ENCODE measurements at places on chromosomes 16 and 17.

DNA sequence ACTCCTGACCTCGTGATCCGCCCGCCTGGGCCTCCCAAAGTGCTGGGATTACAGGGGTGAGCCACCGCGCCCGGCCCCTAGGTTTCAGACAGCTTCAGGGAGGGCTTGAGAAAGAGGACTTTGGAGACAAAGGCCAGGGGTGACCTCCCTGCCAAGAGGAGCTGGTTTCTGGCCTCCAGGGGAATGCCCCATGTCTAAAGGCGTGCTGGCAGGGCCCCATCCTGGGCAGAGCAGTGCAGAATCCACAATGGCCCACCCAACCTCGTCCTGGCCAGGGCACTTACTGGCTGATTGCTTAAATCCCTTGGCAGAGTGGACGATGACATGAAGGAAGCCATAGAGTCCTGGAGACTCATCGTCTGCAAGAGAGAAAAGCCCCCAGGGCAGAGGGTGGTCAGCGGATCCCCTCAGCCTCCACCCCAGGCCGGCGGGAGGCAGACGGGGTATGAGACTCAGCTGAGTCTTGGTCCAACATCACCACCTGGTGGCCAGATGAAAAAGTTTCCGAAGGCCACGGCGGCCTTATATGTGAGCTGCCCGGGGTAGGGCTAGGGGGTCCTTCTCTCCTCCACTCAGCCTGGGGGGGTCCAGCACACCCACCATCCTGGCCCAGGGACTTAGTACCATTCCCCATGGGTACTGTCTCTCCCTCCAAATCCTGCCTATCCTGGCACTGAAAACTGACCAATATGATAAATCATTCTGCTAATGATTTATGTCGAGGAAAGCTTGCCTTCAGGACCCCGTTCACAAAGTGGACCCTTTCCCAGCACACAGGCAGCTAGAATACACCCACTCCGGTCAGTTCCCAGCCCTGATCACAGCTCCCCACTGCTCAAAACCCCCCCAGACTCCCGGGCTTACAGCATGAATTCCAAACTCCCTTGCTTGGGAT is 59.1 kb downstream of the TIMM22 start:
- H3K36me3 ChIP-seq: 0 out of 2 replicates have a peak, but pooled peaks cover under 1% of the 10 kb centered on the region
- H3K4me3 ChIP-seq: no peak overlapping the region
- no peaks in the 10 kb centered on the region for H3K4me1 ChIP-seq
- H3K27me3 ChIP-seq: no peaks in the 10 kb centered on the region
- no peak for DNase-seq

DNA sequence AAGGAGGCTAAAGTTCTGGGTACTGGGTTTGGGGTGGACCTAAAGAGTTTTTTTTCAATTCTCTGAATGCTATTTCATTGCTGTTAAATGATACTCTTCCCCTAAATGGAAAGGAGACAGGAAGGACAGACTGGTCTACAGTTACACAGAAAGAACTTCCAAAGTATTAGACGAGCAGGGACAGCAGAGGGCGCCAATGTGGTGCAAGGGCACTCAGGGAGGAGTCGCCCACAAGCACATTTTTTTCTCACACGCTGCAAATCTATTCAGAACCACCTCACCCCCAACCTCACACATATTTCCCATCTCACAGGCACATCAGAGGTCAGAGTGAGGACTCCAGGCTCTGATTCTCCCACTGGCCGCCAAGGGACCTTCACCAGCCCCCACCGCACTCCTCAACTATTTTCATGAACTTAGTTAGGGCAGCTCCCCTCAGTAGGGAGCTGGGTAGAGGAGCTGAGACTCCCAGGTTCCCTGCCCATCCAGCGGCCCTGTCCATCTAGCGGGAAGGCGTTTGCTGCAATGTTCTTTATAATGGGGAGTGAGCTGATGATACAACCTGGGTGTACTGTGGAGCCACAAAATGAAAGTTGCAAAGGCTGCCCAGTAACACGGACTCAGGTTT is 6.8 kb upstream of the CA4 start:
- DNase-seq: peak; percentile 84
- H3K4me3 ChIP-seq: no peak overlapping the region
- peaks cover 12% of the 10 kb centered on the region for H3K4me1 ChIP-seq
- no peak overlapping the region for H3K27ac ChIP-seq
- H3K27me3 ChIP-seq: peaks cover 37% of the 10 kb centered on the region

- H3K4me1 ChIP-seq: peaks cover 22% of the 10 kb centered on the region
- DNase-seq: no peak
- H3K36me3 ChIP-seq: peaks cover 9% of the 10 kb centered on the region
- no peaks in the 10 kb centered on the region for H3K27me3 ChIP-seq
- H3K4me3 ChIP-seq: no peak overlapping the region
Measured at GRCh38 chr17:81922566-81923301, 4.8 kb upstream of the SIRT7 start.

- H3K4me1 ChIP-seq: 0 out of 2 replicates have a peak, but pooled peaks cover 2% of the 10 kb centered on the region
- H3K36me3 ChIP-seq: peaks cover 2% of the 10 kb centered on the region
- H3K27ac ChIP-seq: no peak overlapping the region
Measured at GRCh38 chr17:78040440-78041385, 82.2 kb downstream of the TNRC6C start.

DNA sequence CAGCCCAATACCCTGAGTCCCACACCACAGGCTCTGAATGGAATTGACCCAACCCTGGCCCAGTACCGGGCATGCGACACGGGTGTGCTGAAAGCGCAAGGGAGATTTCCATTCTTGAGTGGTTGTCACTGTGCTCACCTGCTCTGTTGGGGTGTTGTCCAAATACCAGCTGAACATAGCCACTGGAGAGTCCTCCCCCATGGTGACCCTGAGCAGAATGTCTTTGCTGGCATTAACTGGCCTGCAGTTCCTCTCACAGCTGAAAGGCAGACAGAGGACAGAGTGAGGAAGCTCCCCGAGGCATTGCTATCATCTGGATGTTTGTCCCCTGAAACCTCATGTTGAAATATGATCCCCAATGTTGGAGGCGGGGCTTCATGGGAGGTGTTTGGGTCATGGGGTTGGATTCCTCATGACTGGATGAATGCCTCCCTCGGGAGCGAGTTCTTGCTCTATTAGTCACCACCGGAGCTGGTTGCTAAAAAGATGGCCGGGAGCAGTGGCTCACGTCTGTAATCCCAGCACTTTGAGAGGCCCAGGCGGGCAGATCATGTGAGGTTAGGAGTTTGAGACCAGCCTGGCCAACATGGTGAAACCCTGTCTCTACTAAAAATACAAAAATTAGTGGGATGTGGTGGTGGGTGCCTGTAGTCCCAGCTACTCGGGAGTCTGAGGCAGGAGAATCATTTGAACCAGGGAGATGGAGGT is 57.3 kb upstream of the BCO1 start:
- H3K27ac ChIP-seq: no peak overlapping the region
- H3K27me3 ChIP-seq: no peaks in the 10 kb centered on the region
- H3K4me1 ChIP-seq: peaks cover 6% of the 10 kb centered on the region
- H3K4me3 ChIP-seq: peak overlapping the region; percentile 4

DNA sequence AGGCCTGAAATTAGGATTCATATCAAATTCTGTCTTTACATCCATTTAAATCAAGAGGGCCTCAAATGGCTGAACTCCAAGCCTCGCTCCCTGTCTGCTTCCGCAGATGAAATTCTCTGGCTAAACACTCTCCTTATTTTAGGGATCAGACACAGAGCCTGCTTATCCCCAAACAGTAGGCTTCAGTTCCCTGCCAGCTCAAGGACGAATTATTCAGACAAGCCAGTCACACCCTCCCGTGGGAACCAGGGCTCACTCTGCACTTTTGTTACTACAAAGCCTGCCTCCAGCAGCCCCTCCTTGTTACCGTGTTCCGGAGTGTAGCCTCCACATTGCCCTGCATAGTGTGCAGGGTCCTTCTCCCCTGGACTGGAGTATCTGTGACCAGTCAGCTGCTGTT is 46.6 kb upstream of the LCMT1 start:
- no peaks in the 10 kb centered on the region for H3K27me3 ChIP-seq
- DNase-seq: no peak
- H3K36me3 ChIP-seq: no peaks in the 10 kb centered on the region
- no peak overlapping the region for H3K4me3 ChIP-seq
- H3K4me1 ChIP-seq: peaks cover 2% of the 10 kb centered on the region

DNA sequence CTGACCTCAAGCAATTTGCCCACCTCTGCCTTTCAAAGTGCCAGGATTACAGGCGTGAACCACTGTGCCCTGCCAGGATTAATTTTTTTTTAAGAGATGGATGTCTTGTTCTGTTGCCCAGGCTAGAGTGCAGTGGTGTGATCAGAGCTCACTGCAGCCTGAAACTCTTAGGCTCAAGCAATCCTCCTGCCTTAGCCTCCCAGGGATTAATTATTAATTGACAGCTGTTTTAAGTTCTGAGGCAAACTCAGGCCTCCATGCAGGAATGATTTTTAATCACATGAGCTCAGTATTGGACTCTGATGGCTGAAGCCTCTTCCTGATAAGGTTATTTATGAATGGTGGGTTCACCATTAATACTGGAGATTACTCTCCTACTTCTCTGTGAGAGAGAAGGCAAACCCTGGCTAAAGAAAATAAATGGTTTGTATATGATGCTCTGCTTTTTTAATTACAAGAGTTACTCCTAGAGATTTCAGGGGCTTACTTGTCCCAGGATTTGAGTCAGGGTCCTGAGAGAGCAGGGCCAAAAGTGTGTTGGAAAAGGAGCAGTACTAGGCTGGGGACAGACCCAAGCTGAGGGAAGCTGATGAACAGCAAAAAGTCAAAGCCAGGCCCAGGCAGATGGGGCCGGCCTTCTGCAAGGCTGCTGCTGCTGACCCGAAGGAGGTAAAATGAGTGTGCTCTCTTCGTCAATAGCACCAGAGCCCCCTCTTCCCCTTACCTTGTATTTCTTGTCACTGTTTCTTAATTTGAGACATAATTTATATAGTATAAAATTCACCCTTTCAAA is 56.9 kb upstream of the HAS3 start:
- no peaks in the 10 kb centered on the region for H3K36me3 ChIP-seq
- no peak for DNase-seq
- no peaks in the 10 kb centered on the region for H3K4me1 ChIP-seq
- no peak overlapping the region for H3K4me3 ChIP-seq
- no peak overlapping the region for H3K27ac ChIP-seq

GRCh38 chr17:58381124-58382035 is 29.4 kb upstream of the SUPT4H1 start:
- H3K27ac ChIP-seq: no peak overlapping the region
- no peak overlapping the region for H3K4me3 ChIP-seq
- no peaks in the 10 kb centered on the region for H3K36me3 ChIP-seq
- H3K4me1 ChIP-seq: peaks cover 5% of the 10 kb centered on the region
- no peak for DNase-seq

- no peaks in the 10 kb centered on the region for H3K36me3 ChIP-seq
- H3K4me1 ChIP-seq: peaks cover 12% of the 10 kb centered on the region
- peak overlapping the region; percentile 30 for H3K4me3 ChIP-seq
- no peaks in the 10 kb centered on the region for H3K27me3 ChIP-seq
- DNase-seq: no peak
Measured at GRCh38 chr17:38510421-38511149, 82.3 kb downstream of the ARHGAP23 start.

GRCh38 chr16:79985606-79986005 is 385.1 kb upstream of the MAF start:
- H3K4me1 ChIP-seq: no peaks in the 10 kb centered on the region
- no peak overlapping the region for H3K4me3 ChIP-seq
- DNase-seq: no peak
- no peaks in the 10 kb centered on the region for H3K27me3 ChIP-seq
- no peak overlapping the region for H3K27ac ChIP-seq

DNA sequence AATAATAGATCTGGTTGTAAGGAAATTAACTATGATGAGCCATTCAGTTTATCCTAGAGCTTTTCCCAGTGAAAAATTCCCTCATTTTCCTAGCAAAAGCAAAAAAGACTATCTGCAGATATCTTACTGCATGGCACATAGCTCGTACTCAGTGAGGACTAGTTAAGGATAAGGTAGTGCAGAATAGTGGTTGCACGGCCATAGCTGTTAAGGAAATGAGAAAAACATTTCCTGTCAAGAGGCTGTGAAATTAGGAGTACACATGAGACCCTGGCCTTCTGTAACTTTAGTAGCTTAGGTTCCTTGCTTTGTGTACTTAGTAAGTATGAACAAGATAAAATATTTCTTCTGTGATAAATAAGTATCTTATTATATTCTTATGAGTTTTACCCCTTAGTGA is 10.3 kb downstream of the KAT7 start:
- no peaks in the 10 kb centered on the region for H3K4me1 ChIP-seq
- peaks cover 16% of the 10 kb centered on the region for H3K36me3 ChIP-seq
- H3K27me3 ChIP-seq: no peaks in the 10 kb centered on the region
- no peak overlapping the region for H3K27ac ChIP-seq
- DNase-seq: no peak
- H3K4me3 ChIP-seq: no peak overlapping the region
